Lower lobe of right lung (tissue), 2 donors: ENCODE measurements at places on chromosomes 16 and 17. TPM values are rescaled to one million over a fixed set of nuclear protein-coding genes. Genes with fewer than 3 reads are reported as not detected.

The RNPS1 gene
- 98.6 TPM for total RNA-seq

The PRR35 gene
- total RNA-seq: not detected

The C17orf100 gene
- 1.9 TPM for total RNA-seq

The GP1BA gene
- total RNA-seq: 0.92 TPM

The KRTAP1-5 gene
- not detected for total RNA-seq

The ABCA8 gene
- total RNA-seq: 38.3 TPM

The DOC2B gene
- 6.2 TPM for total RNA-seq

The GGA3 gene
- 68.6 TPM for total RNA-seq

The CLEC3A gene
- not detected for total RNA-seq

The RNF227 gene
- total RNA-seq: 7.5 TPM

The TMC7 gene
- total RNA-seq: 3.3 TPM

The CD79B gene
- 4.7 TPM for total RNA-seq

The FBXW10 gene
- 0.27 TPM for total RNA-seq

The KCNH6 gene
- total RNA-seq: 0.27 TPM

The ALOX15B gene
- 53.5 TPM for total RNA-seq

The CD300E gene
- total RNA-seq: 7.3 TPM

The CD7 gene
- total RNA-seq: 7.1 TPM

The KRT24 gene
- total RNA-seq: not detected

The MSLN gene
- total RNA-seq: 42.6 TPM

The NPB gene
- 0.71 TPM for total RNA-seq

The DNAH9 gene
- 22.3 TPM for total RNA-seq

The ADCY7 gene
- 115 TPM for total RNA-seq

The WNK4 gene
- total RNA-seq: 0.47 TPM

The CCL1 gene
- total RNA-seq: not detected

The ABCC1 gene
- 47.5 TPM for total RNA-seq

The RDM1 gene
- total RNA-seq: not detected

The HOXB1 gene
- total RNA-seq: not detected

The C17orf50 gene
- not detected for total RNA-seq

The CA5A gene
- 0.06 TPM for total RNA-seq

The CHD9NB gene
- total RNA-seq: 12.4 TPM

The SLC16A11 gene
- total RNA-seq: 7.7 TPM

The TSPAN10 gene
- 1.1 TPM for total RNA-seq

The ASGR1 gene
- 5.1 TPM for total RNA-seq

The MEIOB gene
- not detected for total RNA-seq

The MYH13 gene
- total RNA-seq: not detected

The HOXB8 gene
- 0.21 TPM for total RNA-seq

The NDE1 gene
- total RNA-seq: 35.3 TPM

The RGS9 gene
- total RNA-seq: 7.9 TPM

The NUBP1 gene
- 37.7 TPM for total RNA-seq

The LRRC46 gene
- 11.6 TPM for total RNA-seq

The MYH10 gene
- 83.3 TPM for total RNA-seq

The RNF112 gene
- total RNA-seq: 1.8 TPM

The MT4 gene
- not detected for total RNA-seq

The ZNF785 gene
- 16.2 TPM for total RNA-seq

The CDR2L gene
- 12.6 TPM for total RNA-seq

The GABARAPL2 gene
- total RNA-seq: 120 TPM
